ENCODE measurements at places on chromosomes 7 and 10.

- DNase-seq: peak; percentile 47
Measured at GRCh38 chr7:132575419-132575981, 770 bp downstream of the PLXNA4 start.

- DNase-seq: no peak
Measured at GRCh38 chr7:139854124-139854511, 25.1 kb downstream of the TBXAS1 start.

DNA sequence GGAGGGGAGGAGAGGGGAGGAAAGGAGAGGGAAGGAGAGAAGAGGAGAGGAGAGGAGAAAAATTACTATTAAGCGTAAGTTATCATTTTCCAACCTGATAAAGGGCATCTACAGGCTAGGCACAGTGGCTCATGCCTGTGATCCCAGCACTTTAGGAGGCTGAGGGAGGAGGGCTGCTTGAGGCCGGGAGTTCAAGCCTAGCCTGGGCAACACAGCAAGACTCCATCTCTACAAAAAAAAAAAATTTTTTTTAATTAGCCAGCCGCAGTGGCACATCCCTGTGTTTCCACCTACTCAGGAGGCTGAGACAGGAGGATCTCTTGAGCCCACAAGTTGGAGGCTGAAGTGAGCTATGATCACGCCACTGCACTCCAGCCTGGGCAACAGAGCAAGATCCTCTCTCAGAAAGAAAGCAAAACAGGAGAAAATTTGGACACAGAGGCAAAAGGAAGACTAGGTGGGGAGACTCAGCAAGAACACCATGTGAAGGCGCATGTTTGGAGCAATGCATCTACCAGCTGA is 35.2 kb upstream of the GTF2I start:
- no peak for DNase-seq

DNA sequence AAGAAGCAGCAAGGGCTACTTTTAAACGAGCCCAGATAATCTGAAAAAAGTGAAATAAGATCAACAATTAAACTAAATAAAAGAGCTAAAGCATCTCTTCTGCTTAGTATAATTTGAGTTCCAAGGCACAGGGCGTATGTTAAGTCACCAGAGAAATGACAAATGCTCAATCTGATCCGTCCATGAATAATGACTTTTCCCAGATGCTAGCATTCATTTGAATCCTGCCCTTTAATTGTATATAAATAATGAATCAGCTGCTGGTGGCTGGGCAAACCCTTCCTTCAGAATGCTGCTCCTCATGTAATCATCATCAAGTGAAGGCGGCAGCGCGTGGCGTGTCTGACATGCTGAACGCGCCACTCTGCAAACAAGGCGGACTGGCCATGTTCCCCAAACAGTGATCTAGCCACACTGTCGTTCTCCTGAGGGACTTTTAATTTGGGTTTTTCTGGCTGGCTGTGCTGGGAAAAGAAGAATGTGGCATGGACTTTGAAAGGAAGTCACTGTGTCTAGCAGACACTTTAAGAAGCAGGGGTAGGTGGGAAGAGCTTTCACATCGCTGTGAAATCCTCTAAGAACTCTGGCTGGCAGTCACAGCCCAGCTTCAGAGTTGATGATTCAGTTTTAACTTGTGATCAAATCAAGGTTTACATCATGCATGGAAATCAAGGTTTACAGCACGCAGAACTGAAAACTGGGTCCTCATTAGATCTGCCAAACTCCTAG is 70.7 kb downstream of the BEND7 start:
- DNase-seq: no peak

- DNase-seq: no peak
Measured at GRCh38 chr10:78203915-78204818, 170.5 kb downstream of the RPS24 start.

DNA sequence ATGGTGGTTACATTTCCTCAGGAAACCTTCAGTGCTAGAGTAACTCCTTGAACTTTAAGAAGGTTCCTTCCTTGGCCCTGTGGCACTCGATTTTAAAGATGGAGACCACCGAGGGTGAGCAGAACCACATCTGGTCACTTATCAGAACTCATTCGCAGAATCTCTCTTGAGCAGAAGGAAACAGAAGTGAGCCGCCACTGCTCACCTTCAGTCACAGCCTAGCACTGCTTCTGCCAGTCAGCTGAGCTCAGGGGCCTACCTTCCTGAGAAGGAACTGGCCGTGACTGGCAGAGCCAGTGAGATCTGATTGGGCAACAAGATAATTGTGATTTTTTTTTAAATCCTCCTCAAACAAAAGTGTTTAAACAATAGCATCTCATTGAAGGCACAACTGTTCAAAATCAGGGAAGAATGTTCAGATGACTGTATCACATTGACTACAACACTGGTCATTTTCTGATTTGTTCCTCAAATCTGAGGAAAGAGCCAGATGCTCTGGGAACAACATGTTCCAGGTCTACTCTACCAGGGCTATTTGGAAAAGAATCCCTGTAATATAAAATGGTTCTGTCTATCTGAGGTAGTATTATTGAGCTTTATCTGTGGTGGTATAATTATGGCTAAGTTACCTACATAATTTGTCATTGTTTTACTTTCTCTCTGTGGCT is 2.7 kb upstream of the SYPL1 start:
- DNase-seq: no peak

DNA sequence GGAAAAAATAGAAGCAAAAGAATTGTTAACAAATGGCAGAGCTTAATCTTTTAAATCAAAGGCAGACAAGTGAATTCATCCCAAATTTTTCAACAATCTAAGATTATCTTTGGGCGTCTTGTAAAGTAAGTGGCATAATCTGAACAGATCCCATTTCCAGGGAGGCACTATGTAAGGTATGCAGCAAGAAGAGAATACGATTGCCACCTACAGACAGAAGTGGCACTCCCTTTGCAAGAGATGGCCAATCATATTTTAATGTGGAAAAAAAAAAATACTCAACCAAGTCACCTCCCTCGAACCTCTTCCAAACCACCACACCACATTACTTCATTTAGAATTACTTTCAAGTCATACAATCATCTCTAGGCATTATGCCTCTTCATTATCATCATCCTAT is 4.0 kb downstream of the GFRA1 start:
- DNase-seq: no peak

DNA sequence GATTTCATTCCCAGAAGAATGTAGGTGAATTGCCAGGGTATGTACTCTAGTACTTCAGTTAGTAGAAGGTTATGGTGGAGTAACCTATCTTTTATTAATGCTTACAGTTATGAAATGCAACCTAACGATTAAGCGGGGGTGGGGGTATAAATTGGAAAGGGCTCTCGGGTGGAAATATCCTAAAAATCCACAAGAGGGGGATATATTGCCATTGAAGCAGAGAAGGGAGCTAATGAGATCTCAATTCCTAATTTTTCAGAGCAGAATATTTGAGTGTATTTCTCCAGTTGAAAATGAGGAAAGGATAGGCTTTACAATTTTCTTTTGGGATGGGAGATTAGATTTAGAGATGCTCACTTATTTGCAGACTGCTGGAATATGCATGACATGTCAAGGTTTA is 90.8 kb downstream of the DNAJB9 start:
- DNase-seq: peak; percentile 55

DNA sequence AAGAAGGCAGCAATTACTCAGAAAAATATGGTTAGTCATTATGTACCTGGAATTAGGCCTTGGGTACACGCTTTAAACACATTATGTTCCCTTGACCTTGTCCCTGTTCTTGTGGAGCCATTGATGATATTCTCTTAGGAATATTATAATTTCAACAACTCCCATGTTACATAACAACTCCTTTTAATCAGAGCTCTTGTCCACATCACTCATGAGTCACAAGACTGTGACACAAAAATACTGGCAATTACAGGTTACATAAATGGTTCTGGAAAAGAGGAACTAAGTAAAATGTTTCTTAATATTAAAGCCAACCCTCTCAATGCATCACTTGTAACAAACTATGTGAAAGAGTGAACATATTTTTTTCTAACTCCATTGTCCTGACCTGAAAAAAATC is 143.8 kb upstream of the PCLO start:
- DNase-seq: no peak

GRCh38 chr7:104767826-104768536 is 246.0 kb upstream of the KMT2E start:
- DNase-seq: no peak

- DNase-seq: no peak
Measured at GRCh38 chr10:9957351-9957750, 1060.3 kb upstream of the CELF2 start.

GRCh38 chr7:22696541-22697228 is 30.3 kb upstream of the IL6 start:
- DNase-seq: no peak

DNA sequence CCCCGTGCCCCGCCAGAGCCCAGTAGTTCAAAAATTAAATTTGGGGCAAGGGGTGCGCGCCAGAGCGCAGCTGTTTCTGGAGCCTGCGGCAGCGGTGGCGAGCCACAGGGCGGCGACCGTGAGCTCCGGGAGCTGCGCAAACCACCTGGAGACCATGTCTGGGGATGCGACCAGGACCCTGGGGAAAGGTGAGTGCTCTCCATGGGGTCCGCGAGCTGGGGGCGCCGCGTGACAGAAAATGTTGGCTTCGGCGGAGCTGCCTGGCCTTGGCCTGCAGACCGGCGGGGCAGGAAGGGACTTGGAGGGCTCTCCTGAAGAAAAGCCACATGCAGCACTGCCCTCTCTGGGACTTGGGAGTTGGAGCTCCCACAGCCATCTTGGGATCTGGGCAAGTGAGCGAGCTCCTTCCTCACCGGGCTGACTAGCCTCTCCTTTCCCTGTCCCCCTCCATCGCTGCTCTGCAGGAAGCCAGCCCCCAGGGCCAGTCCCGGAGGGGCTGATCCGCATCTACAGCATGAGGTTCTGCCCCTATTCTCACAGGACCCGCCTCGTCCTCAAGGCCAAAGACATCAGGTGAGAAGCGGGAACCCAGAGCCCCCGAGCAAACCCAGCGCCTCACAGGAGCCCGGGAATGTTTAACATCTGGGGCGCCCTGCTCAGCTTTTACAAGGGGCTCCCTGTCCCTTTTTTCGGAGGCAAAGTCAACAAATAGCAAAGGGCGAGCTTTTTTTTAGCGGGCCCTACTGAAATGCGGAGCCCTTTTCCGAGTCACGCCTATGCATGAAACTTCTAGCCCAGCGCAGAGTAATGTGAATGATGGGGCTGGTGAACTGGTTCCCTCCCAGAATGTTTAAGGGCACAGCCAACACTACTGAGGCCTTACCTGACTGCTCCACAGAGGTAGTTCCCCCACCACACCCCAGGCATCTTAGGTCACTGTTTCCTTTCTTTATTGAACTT is 6.1 kb downstream of the GSTO2 start:
- DNase-seq: no peak

GRCh38 chr10:37436357-37436756 is 311.0 kb downstream of the ANKRD30A start:
- no peak for DNase-seq

Data from spinal cord (tissue), 10 donors.